MV-4-11 (cell line): ENCODE measurements at places on chromosomes 12 and 14.

DNA sequence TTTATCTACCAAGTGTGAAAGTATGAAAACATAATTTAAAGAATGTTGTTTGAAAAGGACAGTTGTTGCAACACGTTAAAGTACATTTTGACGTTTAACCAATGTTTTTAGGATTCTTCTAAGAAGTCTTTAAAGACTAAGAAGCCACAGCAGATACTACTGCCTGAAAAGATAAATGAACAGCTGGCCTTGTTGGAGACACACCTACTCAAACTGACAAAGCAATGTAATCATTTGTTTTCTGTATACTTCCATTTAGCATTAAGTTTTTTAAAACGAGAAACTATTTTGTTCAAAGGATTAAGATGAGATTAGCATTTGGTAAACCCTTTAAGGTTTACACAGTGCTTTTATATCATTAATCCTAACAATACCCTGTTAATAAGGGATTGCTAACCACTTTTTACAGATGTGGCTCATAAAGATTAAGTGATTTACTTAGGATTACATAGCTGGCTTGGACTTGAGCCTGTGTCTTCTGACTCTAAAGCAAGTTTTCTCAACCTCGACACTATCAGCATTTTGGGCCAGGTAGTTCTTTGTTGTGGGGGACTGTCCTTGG lies 134.4 kb downstream of the CFAP54 start:
- no peak for DNase-seq

GRCh38 chr12:124509676-124510300 lies 57.6 kb downstream of the NCOR2 start:
- no peak for DNase-seq

DNA sequence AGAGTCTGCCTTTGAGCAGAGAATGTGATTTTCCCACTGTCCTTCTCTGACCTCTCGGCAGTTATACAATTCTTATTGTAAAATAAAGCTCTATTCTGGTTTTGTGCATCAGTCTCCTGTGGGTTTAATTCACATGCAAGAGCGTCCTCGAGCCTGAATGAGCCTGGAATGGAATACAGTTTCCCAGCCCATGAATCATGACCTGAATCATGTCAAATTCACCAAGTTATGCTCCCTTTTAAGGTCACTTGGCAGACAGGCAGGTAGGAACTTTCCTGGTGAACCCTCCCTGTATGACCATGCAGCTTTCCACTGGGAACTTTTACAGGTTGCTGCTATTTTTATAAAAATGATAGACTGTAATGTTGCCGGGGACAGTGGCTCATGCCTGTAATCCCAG lies 41.7 kb downstream of the BICD1 start:
- DNase-seq: no peak

GRCh38 chr12:112370199-112370598 lies 12.0 kb downstream of the HECTD4 start:
- no peak for DNase-seq
